ENCODE measurements at places on chromosomes 5 and 9.

GRCh38 chr5:83422284-83422683 is 49.3 kb upstream of the VCAN start:
- no peak for DNase-seq

DNA sequence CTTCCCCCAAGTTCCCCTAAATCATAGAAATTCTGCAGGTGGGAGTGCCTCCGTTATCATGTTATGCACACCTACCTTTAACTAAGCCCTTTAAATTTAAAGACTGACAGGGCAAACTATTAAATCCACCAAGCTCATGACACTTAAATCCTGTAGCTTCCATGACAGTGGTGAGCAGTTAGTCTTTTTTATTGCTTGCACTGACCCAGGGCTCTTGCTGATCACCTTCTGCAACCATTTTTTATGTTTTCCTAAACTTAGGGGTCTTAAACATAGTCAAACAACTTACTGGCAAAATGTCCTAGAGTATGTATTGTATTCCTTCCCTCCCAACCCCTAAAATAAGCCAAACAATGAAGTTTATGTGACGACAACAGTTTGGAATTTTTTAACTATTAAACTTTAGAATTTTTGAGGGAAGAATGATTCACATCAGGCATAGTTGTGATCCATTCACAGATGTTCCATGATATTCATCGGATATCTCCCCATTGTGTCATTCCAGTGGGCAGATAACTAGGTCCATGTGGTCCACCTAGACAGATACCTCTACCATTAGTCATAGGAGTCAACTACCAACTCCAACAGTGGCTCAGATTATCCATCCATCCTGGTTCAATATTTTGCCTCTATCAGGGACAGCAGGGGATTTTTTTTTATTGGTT is 283.1 kb downstream of the ADAMTS6 start:
- DNase-seq, result peak; percentile 38

DNA sequence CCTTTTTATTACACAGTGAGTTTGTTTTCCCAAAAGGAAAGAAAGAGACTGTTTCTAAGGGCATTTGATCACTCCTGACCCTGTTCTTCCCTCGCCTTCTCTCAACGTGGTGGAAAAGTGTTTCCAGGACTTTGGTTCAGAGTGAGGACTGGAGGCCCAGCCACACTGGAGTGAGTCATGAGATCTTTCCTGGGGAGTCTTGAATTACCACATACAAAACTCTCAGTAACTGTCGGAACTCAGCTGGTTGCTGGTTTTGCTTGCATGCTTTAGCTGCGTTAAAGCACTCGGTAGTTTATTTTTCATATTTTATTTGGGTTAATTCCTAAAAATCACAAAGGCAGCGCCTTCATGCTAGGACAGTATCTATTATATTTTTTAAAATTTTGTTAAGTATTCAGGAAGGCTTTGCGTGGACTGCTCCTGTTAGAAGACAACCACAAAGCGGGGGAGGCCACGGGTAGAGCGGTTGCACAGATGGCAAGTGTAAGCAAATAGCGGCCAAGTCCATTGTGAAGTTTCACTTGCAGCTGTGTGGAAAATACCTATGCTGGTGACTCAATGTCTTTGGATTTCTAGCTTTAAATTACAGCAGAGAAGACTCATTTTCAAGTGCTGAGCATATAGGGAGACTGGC is 77.7 kb downstream of the ARSB start:
- DNase-seq, result peak; percentile 27

DNA sequence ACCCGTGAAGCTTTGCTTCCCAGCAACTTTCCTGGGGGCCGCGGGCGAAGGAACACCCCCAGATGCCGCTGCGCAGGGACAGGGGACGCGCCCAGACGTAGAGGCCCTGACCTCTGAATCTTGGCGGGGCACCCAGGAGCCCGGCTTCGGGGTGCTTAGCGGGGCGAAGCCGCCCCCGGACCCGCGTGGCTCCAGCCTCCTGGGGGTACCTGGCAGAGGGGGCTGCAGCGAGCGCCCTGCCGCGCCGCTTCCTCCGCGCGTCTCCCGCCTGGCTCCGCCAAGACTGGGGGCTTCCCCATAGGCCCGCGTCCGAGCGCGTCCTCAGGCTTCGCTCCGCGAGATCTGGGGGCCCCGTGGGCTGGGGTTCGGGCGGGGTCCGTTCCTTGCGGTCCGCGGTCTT is 23.0 kb upstream of the ZNF782 start:
- DNase-seq, result no peak

GRCh38 chr5:149679876-149680809 is 50.0 kb upstream of the PPARGC1B start:
- no peak for DNase-seq

DNA sequence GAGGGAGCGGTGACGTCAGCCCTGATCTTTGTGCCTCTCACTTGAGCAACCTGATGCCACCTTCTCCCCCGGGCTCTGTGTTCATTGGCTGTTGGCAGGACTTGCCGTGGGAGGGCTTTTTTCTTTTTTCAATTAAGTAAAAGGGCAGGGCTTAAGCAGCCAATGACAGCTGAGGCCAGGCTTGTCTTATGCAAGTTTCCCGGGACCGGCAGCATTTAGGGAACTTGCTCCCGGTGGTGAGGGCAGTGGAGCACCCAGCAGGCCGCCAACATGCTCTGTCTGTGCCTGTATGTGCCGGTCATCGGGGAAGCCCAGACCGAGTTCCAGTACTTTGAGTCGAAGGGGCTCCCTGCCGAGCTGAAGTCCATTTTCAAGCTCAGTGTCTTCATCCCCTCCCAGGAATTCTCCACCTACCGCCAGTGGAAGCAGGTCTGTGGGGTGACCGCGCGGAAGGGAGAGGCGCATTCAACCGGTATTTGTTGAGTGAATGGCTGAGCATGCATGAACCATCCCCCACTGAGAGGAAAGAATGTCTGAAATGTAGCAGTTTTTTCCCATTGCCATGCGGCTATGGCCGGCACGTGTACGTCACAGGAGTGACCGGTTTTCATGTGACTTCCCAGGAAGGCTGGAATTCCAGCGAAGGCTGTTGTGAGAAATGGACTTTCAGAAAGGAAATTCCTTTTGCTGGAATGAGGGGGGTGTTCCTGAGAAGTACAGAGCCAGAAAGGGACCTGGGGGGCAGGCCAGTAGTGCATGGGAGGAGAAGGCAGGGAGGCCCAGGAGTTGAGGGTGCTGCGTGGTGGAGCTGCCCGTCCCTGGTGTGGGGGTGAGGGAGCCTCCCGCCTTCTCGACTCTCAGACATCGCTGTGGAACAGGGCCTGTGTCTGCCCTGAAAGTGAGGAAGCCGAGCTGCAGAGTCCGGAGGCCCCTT is 29.0 kb downstream of the PTGES2 start:
- peak; percentile 95 for DNase-seq

DNA sequence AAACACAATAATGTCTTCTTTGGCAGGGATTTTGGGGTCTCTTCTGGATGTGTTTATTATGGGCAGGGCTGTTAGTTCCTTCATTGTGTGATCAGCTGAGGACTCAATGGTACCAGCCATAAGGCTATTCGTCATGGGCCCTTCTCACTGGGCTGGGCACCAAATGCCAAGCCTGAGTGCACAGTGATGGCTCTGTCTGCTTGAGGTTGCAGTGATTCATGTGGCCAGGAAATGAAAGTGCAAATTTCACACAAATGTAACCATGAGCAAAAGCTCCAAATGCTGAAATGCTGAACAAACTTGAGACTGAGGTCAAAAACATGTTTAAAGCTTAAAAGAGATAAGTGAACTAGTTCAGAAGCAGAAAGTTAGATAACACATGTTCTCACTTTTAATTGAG is 191.0 kb downstream of the TARS1 start:
- DNase-seq, result peak; percentile 18

- no peak for DNase-seq
Measured at GRCh38 chr9:101480386-101480785, 44.8 kb upstream of the ALDOB start.

- DNase-seq, result no peak
Measured at GRCh38 chr5:52771343-52772039, 16.2 kb upstream of the ITGA1 start.

GRCh38 chr5:34775886-34776285 is 63.1 kb upstream of the TTC23L start:
- DNase-seq, result no peak

DNA sequence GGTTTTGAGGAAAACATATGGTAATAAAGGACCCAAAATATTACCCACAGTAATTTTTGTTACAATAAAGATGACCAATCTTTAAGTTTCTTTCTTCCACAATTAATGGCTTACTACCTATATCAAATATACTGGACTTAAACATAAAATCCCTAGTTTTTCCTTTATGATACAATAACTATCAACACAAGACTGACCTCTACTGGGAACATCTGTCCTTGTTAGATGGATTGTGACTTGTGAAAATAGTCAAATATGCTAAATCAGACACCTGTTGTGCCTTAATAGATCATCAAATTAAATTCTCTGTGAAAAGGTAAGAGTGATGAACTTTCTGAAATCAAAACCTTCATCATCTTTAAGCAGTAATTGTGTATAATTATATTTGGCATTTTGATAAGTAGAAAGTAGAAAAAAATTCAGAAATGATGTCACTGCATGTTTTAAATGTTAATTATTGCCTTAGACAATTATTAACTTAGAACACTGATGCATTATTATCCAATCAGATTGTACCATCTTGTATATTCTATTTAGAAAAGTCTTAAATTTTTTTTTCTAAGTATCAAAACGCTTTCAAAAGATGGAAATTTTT is 113.6 kb downstream of the DEPDC1B start:
- no peak for DNase-seq

DNA sequence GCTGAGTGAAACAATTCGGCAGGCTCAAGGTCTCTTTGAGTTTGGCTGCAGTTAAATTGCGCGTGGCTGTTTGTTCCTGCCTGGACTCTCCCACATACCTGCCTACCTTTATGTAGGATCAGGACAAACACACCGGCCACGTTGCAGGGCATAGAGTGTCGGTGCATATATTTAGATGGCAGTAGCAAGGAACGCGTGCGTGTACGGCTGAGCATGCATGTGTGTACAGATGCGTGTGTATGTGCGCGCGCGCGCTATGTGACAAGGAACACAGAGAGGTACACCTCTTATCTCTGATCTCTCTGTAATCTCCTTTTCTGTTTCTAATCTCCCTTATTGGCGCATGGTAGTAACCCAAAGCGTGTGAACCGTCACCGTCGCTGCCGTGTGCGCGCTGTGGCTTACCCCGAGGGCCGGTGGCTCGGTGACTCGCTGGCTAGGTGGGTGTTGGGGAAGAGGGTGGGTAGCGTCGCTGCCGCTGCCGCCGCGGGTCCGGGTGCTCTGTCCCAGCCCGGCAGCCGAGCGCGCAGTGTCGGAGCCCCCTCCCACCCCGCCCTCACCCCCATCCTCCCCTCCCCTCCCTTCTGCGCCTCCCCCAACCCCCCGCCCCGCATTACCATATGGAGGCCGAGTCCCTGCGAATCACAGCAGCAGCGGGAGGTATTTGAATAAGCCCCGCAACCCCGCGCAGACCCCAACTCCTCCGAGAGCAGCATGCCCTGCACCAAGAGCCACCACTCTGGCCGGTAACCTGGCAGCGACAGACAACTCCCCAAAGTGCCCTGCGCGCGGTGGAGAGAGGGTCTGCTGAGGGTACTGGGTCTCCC is 204.8 kb downstream of the MEF2C start:
- DNase-seq, result no peak

- no peak for DNase-seq
Measured at GRCh38 chr9:33161589-33162132, 5.5 kb downstream of the B4GALT1 start.

DNA sequence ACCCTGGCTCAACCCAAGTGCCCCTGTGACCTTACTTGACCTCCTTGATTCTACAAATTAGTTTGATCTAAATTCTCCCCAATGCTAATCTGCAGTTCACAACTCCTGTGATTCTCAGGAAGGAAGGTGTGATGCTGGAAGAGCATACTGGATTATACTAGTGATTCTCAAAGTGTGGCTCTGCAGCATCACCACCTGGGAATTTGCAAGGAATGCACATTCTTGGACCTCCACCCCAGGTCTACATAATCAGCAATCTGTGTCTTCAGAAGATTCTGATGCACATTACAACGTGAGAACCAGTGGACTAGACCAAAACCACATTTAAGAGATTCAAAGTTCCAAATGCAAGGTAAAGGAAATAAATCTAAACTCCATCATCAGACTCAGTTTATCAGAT is 198.6 kb downstream of the AGTPBP1 start:
- DNase-seq, result no peak

- no peak for DNase-seq
Measured at GRCh38 chr9:27665136-27665535, 91.9 kb upstream of the C9orf72 start.

GRCh38 chr9:20486552-20486951 is 135.7 kb downstream of the MLLT3 start:
- no peak for DNase-seq

GRCh38 chr5:173884402-173885053 is 3.6 kb upstream of the CPEB4 start:
- no peak for DNase-seq

DNA sequence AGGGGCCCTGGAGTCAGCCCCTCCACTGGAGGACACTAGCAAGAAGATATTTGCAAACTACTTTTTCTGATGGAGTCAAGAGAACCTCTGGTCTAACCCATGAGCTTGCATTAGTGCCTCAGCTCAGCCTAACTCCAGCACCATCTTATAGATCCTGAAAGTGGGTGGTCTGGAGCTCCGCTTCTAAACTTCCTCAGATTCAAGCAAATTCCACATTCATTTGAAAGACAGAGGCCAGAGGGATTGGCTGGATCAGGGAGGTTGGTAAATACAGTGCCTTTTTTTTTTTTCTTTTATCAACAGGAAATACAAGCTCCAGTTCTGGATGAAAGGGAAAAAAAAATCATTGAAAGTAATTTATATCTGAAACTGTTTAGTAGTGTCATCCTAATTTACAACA is 99.9 kb downstream of the ENC1 start:
- DNase-seq, result no peak

DNA sequence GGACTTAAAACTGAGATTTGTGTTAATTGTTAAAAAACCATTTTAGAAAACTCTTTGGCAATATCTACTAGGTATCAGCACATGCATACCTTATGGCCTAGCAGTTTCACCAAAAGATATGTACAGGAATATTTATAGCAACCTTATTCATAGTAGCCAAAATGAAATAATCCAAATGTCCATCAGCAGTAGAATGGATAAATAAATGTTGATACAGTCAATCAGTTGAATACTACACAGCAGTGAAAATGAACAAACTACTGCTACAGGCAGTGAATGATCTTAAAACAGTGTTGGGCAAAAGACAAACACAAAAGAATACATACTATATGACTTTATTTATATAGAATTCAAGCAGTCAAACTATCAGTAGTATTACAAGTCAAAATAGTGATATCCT is 16.4 kb downstream of the RFESD start:
- DNase-seq, result no peak

GRCh38 chr5:74543162-74543995 is 97.1 kb downstream of the ENC1 start:
- peak; percentile 88 for DNase-seq

- no peak for DNase-seq
Measured at GRCh38 chr9:87622923-87623322, 103.0 kb upstream of the CTSL start.
